Hippocampal formation (tissue), 2 donors: ENCODE measurements at places on chromosomes 7 and 10.

DNA sequence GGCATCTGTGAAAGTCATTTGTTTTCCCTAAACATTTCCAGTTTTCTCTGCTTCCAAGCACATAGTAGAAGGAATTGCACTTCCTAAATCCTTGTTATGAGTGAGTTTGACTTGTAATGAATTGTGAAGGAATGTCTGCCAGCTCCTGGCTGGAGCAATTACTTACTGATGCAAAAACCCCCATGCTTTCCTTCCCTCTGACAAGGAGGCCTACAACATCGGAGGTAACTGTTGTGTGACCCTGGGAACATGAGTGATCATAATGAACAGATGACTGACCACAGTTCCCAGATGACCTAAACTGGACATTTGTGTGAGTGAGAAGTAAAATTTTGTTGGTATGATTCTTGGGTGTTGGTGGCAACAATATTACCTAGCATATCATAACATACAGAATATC, 21.4 kb upstream of the CPVL start:
- DNase-seq: no peak

GRCh38 chr10:29084681-29085307, 204.1 kb upstream of the LYZL1 start:
- DNase-seq: no peak

GRCh38 chr7:81560708-81561107, 209.1 kb downstream of the HGF start:
- no peak for DNase-seq

GRCh38 chr10:35384265-35384868, 48.1 kb downstream of the CCNY start:
- DNase-seq: no peak

GRCh38 chr10:46239247-46239646, 47.5 kb upstream of the ANTXRL start:
- DNase-seq: no peak

- no peak for DNase-seq
These were observed 193.1 kb downstream of the EBF3 start for GRCh38 chr10:129771024-129771423.

- no peak for DNase-seq
These were observed 881 bp upstream of the SSBP1 start for GRCh38 chr7:141737118-141737835.

DNA sequence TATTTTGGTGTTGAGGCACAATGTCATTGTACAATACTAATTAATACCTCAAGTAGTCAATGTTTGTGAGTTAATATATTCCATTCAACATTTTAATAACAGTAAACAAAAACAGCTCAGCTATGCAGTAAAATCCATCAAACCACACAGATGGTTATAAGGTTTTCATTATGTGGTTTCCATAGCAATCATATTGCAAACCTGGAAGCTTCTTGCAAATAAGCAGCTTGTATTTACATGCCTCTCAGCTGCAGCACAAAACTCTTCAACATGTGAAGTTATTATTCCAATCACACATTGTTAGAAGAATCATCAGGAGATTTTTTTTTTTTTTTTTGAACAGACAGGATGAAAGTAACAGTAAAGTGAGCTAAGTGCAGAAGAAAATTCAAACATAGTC, 170.2 kb downstream of the SKAP2 start:
- DNase-seq: no peak

- no peak for DNase-seq
These were observed 140.0 kb downstream of the ZNF365 start for GRCh38 chr10:62514079-62514693.

GRCh38 chr7:122268101-122268500, 36.4 kb downstream of the FEZF1 start:
- DNase-seq: no peak
